ENCODE measurements at places on chromosomes 6 and 20.

DNA sequence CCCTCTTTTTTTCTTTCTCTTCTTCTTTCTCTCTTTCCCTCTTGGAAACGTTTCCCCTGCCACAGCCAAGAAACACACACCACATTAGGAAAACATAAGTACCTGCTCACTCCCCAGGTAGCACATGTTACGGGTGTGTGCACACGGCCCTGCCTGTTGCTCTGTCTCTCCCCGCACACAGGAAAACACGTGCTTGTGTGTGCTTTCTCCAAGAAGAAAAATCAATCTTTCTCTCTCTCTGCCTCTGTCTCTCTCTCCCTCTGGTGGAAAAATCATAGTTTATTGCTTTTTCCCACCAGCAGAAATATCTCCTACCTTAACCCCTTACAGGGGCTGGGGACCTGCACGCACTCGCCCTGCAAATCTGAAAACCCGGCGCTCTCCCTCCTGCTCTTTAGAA, 102.3 kb downstream of the EDN3 start:
- no peak for DNase-seq

DNA sequence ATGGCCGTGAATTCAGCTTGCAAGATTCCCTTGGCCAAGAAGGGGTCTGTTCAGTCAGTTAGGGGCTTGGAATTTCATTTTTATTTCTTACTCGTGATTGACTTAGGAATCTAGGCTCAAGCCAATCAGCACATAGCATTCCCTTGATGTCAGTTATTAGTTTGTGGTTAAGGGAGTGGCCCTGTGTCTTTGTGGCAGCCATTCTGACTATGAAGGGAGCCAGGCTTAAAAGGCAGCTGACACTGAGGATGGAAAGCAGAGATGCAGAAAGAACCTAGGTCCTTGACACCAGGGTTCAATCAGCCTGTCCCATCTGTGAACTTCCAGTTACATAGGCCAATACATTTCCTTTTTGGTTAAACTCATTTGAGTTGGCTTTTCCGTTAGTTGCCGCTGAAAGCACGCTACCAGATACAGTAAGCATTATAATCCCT, 48.1 kb downstream of the MCUR1 start:
- DNase-seq, result no peak

DNA sequence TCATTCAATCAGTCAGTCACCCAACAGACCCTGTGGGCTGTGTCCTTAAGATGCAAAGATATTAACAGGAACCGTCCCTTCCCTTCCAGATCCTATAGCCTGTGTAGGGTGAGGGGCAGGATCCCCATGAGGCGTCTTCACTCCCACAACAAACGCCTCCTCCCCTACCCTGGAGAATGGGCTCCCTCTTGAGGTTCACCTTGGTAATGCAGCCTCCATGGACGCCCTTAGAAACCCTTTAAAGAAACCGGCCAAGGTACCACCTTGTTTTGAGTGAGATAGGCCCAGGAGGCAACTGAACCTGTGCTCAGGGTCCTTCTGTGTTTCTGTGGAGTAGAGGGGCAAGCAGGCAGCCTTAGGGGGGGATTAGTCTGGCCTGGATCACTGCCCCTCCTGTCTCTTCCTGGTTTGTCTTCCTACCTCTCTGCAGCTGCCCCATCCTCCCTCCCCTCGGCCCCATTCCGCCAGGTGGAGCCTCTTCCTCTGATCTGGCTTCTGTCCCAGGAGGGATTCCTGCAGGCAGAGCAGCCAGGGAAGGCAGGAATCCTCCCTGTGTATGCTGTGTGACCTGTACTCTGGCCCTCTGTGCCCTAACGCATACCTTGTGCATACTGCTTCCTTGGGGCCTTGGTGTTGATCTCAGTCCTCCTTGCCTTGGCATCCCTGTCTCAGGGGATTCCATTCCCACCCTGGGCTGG, 6.6 kb upstream of the GUCA1A start:
- peak; percentile 39 for DNase-seq

DNA sequence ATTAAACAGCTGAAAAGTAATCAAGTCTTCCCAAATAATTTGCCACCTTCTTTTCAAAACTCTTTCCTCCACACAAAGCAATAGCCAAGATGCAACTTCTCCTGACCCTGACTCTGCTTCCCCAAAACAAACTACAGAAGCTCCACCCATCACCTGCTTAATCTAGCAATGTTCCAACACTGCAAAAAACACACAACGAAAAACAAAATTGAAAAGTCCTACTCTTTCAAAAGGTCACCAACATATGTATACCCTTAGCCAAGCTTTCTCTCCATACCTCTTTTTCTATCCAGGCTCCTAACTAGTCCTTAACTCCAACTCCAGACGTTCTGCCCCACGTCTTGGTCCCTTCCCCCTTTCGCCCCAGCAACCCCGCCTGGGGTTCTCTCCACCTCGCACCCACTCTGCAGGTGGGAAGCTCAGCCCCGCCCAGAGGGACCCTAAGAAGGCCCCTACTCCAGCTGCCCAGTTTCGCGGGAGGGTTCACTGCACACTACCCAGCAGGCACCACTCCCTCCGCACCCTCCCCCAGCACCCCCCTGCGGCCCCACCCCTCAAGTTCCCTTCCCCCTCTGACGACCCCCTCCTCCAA, 717 bp downstream of the CSNK2A1 start:
- no peak for DNase-seq
